ENCODE measurements at places on chromosomes 3 and 15. TPM values are rescaled to one million over a fixed set of nuclear protein-coding genes. Genes with fewer than 3 reads are reported as not detected.

The CACNA2D2 gene
- total RNA-seq = under 0.01 TPM

The PIERCE2 gene
- total RNA-seq = 1.4 TPM

The ATXN7 gene
- 22.7 TPM for total RNA-seq

The MYO5C gene
- 0.73 TPM for total RNA-seq

All from melanocyte of skin (primary cell).